Right renal pelvis (tissue), 4 donors: ENCODE measurements at places on chromosomes 16 and 17.

GRCh38 chr17:50067996-50068395 lies 12.1 kb downstream of the ITGA3 start:
- no peak for DNase-seq

GRCh38 chr16:30927789-30928378 lies 4.5 kb downstream of the FBXL19 start:
- DNase-seq, result peak; percentile 67

DNA sequence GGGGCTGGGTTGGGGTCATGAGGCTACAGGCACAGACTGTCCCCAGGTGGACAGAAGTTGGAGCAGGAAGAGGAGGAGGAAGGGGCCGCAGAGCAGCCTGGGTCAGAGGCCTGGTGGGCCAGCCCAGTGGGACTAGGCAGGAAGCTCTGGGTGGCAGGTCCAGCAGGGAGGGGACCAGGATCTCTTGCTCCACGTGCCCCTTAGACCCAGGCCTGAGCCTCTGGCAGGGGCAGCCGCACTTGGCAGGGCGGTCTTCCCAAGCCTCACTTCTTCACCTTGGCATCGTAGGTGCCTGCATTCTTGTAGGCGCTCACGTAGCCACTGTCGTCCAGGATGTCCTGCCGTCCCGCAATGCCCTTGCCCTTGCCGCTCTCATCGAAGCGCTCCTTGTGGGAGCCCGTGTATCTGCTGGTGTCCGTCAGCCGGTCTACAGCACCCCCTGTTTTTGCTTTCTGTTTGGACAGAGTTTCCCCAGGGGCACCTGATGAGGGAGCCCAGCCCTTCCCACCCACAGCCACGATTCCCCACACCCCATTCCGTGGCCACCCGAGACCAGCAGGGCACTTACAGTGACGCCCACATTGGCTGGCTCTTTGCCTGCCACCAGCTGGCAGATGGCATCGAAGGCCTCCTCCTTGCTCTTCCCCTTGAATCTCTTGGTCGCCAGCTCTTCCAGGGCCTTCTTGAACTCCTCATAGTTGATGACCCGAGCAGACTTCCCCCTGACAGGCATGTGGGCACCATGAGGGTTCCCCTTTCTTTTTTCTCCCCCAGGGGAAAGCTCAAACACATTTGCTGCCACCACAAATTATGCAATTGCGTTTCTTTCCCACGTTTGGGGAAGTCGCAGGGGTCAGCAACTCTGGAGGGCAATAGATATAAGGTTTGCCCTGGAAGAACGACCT lies 3.1 kb downstream of the TPPP3 start:
- no peak for DNase-seq

GRCh38 chr16:29014561-29015069 lies 29.8 kb downstream of the LAT start:
- no peak for DNase-seq

DNA sequence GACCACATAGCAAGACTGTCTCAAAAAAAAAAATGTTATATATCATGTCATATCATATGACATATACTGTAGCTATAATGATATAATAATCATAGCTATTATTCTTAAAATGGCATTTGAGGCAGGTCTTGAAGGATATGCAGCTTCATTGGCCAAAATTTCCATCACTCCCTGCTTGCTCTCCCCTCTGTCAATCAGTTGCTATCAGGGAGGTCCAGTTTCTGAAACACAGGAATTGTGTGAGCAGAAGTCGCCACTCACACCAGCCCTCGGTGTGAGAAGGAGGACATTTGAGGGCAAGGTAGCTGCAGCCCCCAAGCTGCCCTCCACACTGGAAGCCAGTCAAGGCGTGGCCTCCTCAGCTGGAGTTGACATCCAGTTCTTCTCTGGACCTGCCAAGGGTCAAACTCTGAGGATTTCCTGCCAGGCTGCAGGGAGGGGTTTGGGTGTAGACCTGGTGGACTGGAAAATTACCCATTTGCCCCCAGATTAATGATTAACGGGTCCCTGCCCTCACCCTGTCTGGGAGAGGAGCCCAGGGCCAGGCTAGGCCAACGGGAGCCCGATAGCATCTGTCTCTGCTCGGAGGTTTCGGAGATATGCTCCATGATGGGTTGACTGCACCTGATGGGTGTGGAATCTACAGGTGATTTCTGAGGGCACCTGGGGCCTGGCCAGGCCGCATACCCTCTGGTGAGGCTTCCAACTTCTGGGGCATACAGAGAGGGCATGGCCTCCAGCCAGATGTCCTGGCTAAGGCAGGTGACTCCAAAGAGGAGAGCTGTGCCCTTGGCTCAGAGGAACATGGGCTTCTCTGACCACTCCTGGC lies 18.8 kb downstream of the WNT9B start:
- no peak for DNase-seq

DNA sequence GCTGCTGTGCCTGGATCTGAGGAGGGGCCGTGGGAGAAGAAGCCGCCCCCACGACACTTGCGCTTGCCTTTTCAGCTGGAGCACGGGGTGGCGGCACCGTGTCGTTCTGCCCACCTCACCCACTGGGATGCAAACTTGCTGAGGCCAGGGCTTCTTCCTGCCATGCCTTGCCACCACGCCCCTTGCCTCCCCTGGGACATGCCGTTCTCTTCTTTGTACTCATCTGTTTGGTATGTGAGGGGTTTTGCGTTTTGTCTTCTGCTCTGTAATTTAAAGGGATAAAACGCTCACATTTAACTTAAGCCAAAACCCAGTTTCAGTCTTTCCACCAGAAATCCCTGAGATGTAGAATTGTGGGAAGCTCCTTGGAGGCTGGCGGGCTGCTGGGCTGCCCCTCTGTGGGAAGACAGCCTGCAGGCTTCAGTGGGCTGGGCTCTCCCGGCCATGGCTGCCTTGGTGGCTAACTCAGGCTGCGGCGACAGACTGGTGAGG lies 180.2 kb downstream of the RPTOR start:
- no peak for DNase-seq

DNA sequence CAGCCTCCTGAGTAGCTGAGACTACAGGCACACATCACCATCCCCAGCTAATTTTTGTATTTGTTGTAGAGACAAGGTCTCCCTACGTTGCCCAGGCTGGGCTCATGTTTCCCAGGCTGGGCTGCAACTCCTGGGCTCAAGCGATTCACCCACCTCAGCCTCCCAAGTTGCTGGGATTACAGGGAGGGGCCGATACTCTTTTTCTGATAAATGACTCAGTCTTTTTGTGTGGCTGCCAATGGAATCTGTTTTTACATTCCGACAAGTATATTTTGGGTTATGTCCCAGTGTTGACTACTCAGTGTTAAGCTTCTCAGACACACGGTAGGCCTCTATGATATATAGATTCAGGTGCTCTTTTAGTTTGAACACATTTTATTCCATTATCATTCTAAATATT lies 58.1 kb downstream of the SLFN11 start:
- no peak for DNase-seq

DNA sequence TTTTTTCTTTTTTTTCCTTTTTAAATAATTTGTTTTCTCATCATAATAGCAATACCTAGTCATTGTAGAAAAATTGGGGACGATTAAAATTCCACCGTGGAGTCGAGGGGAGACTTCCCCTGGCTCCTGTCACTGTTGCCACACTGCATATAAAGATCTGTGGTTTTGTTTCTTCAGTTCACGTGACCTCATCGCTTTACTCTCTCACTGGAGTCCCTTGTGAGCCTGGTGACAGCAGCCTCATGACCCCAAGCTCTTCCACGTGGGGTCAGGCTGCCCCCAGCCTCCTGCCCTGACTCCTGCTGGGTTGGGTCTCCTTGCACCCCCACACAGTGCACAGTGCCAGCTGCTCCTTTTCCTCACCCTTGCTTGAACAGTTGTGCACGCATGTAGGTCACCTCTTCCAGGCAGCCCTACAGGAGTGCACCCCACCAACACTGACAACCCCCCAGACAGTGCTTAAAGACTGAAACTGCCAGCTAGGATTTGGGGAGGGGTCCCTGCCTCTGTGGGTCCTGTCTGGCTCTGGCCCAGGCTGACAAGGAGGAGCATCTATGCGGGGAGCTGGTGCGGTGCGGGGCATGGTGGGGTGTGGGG lies 7.3 kb upstream of the METRNL start:
- DNase-seq, result no peak

DNA sequence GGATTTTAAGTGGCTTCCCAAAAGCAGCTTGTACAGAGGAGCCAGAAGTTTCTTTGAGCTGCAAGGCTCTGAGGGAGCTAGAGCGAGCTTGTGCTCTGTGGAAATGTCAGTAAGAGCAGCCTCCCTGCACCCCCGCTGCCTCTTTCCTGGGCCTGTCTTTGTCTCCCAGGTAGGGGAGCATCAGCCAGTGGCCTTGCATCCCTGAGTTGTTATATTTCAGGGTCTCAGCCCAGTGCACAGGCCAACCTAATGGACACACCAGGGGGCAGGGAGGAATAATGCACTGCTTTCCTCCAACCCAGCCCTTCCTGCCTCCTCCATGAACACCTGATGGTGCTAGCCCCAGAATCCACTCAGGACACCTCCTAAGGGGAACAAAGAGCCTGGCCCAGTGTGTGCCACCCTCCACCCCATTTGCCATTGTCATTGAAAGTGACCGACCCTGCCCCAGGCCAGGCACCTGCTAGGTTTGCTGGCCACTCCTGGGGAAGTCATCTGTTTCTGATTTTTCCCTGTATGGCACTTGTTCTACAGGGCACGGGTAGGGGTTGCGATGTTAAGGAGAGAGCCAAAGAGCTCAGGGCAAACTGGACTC lies 6.3 kb downstream of the TPPP3 start:
- DNase-seq, result no peak

DNA sequence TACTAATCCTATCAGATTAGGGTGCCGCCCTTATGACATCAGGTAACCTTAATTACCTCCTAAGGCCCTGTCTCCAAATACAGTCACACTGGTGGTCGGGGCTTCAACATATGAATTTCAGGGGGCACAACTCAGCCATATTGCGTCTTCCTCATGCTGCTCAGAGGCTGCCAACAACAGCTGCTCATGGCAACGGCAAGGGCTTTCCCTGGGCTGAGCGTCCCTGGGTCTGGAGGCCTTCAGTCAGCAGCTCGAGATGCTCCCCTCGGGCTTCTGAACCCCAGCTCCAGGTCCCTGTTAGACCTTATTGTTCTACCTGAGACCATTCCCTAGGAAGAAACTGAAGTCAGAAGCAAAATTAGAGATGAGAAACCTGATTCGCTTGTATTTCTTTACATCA lies 157.2 kb downstream of the TMEM132E start:
- no peak for DNase-seq
